Motor neuron (in vitro differentiated cells): ENCODE measurements at places on chromosomes 12 and 14. TPM values are rescaled to one million over a fixed set of nuclear protein-coding genes. Genes with fewer than 3 reads are reported as not detected.

TAS2R19 gene
- 3.5 and 6.0 TPM in 2 replicates for total RNA-seq

ADAM20 gene
- 0.17 and 0.41 TPM in 2 replicates for total RNA-seq

HOXC9 gene
- total RNA-seq: 3.2 and 3.6 TPM in 2 replicates

AGAP2 gene
- 5.5 and 6.0 TPM in 2 replicates for total RNA-seq

UNC79 gene
- 0.34 and 0.49 TPM in 2 replicates for total RNA-seq
